Foreskin melanocyte (primary cell): ENCODE measurements at places on chromosomes 7 and 10.
A peak's percentile ranks its signal among the peaks of the same experiment; 100 is the strongest.

DNA sequence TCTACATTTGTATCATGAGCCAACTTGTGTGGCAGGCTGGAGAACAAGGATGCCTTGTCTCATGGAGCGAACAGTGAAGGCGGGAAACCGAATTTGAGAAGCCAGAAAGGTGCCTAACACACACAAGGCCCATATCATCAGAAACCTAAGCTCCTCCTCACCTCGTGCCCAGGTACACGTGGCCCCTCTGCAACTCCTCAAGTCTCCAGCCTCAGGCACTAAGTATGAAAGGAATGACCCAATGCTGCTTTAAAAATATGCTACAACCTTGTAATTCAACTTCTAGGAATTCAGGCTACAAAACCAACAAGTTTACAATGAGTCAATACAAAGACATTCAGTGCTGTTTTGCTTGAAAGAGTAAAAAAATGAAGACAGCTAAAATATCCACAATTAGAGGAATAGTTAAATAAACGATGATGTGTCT lies 95.7 kb downstream of the CDK6 start:
- no peak for DNase-seq

GRCh38 chr10:91974960-91975359 lies 51.4 kb downstream of the BTAF1 start:
- DNase-seq: no peak

DNA sequence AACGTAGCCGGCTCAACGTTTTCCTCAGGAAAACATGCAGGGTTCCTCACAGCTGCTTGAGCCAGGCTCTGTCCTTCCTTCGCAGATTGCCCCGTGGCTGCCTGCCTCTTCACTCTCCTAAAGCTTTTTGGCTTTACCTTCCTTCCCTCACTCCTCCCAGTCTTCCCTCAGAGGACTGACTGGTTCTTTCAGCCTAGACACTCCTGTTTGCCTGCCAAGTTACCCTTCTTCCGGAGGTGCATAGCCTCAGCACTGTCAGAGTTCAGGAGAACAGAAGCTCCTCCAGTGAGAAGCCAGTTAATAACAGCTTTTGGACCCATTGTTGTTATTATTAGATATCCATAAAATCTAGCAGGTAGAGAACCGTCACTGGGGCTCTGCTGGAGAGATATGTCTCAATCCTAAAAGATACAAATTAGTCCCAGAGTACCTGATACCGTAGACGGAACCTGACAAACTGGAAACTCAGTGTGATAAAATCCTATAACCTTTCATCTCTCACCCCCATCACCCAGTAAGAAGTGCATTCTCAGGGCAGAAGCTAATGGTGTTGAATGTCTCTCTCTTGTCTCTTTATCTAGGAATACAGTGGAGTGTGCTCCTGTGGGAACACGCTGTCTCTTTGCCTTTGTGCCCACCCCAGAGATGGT lies 79.6 kb downstream of the SND1 start:
- no peak for DNase-seq

- no peak for DNase-seq
Measured at GRCh38 chr7:54838175-54838910, 79.3 kb upstream of the SEC61G start.

DNA sequence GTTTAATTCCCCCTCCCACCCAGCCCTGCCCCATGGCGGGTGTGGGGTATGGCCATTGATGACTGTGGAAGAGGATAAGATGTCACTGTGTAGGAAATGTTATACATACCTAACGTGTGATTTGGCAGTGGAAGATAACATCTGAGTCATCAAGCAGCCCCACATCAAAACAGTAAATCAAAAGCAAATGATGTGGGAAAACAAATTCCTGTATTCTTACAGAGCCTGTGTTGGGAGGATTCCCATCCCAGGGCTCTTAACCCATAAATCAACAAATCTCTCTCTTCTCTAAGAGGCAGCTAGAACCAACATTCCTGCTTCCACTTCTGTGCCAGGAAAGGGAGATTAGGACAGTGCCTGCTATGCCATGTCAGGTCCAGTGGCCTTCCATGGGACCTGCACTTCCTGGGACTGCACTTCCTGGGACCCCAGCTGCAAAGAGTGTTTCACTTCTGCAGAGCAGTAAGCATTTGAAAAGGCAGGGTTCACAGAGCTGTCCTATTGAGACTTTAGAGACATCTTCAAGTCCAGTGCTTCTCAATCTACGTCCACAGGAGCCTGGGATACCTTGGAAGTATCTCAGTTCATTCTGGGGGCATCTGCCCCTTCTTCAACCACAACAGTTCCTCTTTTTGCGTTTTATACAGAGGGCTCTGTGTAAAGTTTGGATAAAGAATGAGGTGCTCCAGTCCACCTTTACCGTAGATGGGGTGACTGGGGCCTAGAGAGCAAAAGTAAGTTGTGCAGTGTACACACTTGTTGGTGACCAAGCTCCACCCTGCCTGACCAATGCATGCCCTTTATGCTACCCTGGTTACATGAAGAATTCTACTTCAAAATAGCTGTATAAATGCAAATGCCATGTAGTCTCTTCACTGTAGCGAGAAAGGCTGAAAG lies 45.7 kb downstream of the ATXN7L1 start:
- peak; percentile 87 for DNase-seq

DNA sequence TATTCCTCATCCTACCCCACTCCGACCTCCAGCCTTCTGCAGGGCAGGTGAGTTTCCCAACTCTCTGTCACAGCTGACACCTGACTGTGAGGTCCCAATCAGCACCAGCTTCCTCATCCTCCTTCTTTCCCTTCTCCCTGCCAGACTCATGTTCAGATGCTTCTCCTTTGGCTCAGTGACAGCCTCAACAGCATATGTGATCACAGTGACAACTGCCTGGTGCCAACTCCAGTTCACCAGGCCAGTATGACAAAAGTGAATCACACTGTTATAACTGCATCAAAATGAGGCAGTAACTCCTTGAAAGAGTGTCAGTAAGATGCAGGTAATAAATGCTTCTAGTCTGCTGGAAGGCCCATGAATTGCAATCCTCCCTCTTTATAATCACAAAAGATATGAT lies 46.8 kb upstream of the NFE2L3 start:
- DNase-seq: no peak

- no peak for DNase-seq
Measured at GRCh38 chr7:115352375-115352774, 430.5 kb downstream of the MDFIC start.

DNA sequence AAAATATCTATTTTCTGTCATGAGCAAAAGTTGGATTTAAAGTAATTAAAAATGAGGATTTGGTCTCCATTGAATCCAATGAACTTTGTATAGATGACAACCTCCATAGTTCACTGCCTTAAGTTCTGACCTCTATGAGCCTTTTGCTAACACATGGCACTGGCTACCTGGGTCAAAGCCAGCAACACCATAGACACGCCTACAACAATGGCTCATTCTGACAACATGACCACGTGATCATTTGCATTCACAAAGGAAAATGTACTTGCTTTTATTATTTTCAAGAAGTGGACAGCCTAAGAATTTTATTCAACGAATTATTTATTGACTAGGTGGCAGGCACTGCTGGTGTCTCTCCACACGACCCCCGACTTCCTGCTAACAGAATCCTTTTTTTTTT lies 90.6 kb downstream of the CARD11 start:
- DNase-seq: no peak

DNA sequence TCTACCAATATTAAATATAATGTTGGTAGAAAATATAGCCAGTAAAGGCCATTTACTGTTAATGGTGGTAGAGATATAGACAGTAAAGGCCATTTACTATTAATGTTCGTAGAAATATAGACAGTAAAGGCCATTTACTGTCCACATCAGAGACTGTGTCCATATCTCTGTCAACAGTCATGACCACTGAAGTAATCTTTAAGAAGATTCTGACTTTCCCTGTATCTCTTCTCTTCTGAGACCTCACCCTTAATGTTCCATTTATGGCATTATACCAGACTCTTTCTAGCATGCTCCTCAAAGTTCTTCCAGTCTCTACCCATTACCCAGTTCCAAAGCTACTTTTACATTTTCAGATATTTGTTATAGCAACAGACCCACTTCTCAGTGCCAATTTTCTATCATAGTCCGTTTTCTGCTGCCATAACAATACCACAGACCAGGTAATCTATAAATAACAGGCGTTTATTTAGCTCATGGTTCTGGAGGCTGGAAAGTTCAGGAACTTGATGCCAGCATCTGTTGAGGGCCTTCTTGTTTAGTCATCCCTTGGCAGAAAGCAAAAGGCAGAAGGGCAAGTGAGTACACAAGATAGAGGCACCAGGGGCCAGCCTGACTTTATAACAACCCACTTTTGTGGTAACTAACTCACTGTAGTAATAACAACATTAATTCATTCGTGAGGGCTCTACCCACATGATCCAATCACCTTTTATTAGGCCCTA lies 7.9 kb upstream of the NUDCD3 start:
- no peak for DNase-seq

- no peak for DNase-seq
Measured at GRCh38 chr10:128843972-128844371, 623.1 kb upstream of the MGMT start.

DNA sequence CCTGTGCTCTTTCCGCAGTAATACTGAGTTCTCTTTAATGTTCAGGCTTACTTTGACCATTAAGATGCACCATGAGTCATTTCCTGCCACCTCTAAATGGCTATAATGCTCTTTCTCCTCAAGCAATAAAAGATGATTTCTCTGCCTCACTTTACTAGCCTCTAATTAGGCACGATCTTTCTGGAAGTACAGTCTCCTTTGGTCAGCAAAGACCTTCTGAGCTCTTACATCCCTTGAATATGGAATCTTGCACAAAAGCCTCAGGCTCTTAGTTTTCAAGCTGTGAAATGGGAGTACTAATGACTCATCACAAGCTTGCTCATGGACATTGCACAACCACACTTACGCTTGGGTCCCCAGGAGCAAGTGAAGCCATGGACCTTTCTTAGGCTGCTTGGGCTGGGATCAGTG lies 85.9 kb downstream of the FRMD4A start:
- peak; percentile 29 for DNase-seq

GRCh38 chr7:73520673-73521635 lies 1.1 kb downstream of the BAZ1B start:
- peak; percentile 17 for DNase-seq

DNA sequence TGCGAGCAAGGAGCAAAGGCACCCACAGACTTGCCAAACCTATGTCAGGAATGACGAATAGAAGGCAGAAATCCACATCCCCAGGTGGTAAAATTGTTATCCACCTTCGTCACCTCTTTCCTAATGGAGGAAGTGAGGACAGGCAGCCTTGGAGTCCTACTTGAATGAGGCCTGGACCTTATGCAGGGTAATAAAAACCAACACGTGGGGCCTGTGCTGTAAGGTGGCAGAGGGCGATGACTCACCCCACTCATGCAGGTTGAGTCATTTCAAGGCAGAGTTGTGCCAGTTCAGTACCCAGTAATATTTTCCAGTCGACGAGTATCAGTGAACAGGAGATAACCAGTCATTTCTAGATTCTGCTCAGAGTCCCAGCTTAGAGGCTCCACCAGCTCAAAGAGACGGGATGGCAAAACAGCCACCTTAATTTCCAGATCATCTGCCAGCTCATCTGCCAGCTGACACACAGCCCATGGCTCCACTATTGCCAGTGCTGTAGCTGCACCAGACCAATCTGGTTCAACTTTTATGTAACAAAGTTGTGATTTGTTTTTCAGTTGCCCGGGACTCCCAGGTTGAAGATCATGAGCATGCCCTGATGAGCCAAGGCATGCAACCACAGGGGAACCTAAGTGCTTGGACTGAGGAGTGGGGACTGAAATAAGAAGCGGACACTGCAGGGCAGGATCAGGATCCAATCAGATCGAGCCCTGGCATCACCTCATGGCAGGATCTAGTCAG lies 176.2 kb upstream of the ITGB1 start:
- no peak for DNase-seq

GRCh38 chr7:157996359-157997079 lies 591.1 kb downstream of the PTPRN2 start:
- DNase-seq: peak; percentile 41

- DNase-seq: no peak
Measured at GRCh38 chr10:2047679-2048078, 310.4 kb upstream of the ADARB2 start.

DNA sequence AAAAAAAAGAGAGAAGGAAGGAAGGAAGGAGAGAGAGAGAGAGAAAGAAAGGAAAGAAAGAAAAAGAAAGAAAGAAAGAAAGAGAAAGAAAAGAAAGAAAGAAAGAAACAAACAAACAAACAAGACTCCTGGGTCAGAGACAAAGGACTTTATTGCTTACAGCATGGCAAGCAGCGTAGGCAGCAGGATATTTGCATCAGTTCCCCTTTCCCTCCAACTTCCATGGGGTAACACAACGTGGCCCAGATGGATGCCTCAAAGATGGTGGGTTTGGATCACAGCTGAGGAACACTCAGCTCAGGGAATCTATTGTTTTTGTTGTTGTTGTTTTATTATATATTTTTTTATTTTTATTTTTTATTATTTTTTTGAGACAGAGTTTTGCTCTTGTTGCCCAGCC lies 128.5 kb upstream of the VKORC1L1 start:
- no peak for DNase-seq

- no peak for DNase-seq
Measured at GRCh38 chr7:118232837-118233236, 8.3 kb downstream of the ANKRD7 start.

- no peak for DNase-seq
Measured at GRCh38 chr10:14052931-14053330, 277.8 kb downstream of the FRMD4A start.

DNA sequence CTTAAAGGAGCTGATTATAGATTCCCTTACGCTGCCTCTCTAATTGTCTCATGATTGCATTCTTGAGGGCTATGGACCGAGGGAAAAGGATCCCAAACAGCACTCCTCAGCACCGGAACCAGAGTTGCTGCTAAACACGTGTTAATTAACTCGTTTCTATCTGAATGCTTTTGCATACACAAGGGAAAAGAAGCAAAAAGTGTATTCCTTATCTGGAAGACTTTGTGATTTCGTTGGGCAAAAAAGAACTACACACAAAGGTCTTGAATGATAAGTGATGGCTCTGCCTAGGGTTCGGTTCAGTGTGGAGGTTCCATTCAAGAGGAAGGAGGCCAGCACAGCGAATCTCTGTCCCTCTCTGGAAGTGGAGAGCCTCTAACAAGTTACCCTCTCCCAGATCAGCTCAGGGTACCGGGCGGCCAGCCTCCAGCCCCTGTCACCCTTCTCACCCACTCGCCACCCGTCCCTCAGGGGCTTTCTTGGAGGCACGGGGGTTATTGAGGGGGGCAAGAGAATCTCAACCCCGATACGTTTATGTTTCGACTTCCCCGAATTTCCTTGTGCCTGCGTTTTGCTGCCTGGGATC lies 515 bp upstream of the SLC4A2 start:
- peak; percentile 60 for DNase-seq

DNA sequence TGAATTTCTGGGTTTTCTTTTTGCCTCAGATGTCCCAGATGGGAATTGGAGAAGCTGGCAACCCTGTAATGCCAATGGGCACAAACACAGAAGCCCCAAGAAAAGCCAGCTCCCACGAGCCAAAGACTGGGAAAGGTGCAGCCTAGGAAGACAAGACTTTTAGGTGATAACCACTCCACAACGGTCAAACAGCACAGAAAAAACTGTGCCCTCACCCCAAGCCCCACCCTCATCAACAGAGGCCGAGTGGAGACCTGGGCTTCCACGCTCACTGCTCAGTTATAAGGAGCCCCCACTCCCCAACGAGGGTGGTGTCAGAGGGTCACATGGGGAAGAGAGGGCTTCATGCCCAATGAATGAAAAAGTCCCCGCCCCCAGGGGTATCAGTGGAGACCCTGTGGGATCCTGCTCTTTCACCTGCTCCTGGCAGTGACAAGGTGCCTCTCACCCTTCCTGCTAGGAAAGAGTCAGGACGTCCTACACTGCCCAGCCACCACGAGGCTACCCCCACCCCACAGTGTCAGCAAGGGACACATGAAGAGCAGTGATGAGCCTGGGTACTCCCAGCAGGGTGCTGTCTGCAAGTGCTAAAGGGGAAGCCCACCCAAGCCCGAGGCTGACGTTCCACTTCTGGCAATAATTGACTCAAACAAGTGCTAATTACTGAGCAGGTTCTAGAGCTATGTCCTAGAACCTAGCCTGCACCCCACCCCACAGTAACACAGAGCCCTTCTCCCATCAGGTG lies 8.3 kb downstream of the TMEM273 start:
- DNase-seq: no peak
